ENCODE measurements at places on chromosomes 6 and 20.
A peak's percentile ranks its signal among the peaks of the same experiment; 100 is the strongest.

GRCh38 chr20:59153832-59154231 is 9.8 kb upstream of the ZNF831 start:
- no peak for DNase-seq

DNA sequence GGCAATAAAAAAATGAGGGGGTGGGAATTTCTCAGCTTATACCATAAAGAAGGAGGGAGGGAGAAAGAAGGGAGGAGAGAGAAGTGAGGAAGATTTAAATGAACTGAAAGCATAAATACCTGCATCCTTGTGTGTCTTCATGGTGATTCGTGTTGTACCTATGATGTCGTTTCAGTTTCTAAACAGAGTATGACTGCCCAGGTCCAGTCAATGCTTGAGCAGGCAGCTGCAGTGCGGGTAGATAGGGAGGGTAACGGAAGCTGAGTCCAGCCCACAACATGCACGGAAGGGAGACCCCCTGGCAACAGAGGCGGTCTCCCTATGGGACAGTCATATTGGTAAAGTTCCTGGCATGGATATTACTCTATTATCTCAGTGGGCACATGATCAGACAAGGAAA is 184.5 kb downstream of the KIF16B start:
- no peak for DNase-seq

DNA sequence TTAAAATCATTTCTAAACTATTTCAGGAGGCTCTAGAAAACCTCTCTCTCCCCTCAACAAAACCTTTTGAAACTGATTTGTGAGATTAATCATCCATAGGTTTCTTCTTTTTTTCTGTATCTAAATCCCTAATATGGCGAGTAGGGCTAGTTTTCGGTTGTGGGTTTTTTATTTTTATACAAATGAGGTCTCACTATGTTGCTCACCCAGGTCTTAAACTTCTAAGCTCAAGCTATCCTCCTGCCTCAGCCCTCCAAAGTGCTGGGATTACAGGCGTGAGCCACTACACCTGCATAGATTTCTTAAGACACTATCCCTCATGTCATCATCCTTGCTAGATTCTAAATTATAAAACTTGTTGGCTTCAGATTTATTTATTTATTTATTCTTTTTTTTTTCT is 43.9 kb downstream of the ORC3 start:
- DNase-seq = no peak

GRCh38 chr6:43870660-43871061 is 100.7 kb downstream of the VEGFA start:
- no peak for DNase-seq

DNA sequence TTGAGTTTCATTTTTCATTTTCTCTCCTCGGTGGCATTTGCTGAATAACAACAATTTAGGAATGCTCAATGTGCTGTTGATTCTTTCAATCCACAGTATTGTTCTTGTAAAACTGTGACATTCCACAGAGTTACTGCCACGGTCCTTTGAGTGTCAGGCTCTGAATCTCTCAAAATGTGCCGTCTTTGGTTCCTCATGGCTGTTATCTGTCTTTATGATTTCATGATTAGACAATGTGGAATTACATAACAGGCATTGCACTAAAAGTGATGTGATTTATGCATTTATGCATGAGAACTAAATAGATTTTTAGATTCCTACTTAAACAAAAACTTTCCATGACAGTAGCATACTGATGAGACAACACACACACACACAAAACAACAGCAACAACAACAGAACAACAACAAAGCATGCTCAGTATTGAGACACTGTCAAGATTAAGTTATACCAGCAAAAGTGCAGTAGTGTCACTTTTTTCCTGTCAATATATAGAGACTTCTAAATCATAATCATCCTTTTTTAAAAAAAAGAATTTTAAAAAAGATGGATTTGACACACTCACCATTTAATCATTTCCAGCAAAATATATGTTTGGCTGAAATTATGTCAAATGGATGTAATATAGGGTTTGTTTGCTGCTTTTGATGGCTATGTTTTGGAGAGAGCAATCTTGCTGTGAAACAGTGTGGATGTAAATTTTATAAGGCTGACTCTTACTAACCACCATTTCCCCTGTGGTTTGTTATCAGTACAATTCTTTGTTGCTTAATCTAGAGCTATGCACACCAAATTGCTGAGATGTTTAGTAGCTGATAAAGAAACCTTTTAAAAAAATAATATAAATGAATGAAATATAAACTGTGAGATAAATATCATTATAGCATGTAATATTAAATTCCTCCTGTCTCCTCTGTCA is 88.1 kb downstream of the SNAP25 start:
- DNase-seq = no peak

- peak; percentile 11 for DNase-seq
These were observed 77.2 kb downstream of the BACH2 start for GRCh38 chr6:90219209-90219985.

Data from endothelial cell (in vitro differentiated cells).